NCI-H2171 (cell line): ENCODE measurements at places on chromosomes 2 and 18.
A peak's percentile ranks its signal among the peaks of the same experiment; 100 is the strongest.

GRCh38 chr2:38522754-38523349, 79.9 kb downstream of the HNRNPLL start:
- peak; percentile 87 for DNase-seq

DNA sequence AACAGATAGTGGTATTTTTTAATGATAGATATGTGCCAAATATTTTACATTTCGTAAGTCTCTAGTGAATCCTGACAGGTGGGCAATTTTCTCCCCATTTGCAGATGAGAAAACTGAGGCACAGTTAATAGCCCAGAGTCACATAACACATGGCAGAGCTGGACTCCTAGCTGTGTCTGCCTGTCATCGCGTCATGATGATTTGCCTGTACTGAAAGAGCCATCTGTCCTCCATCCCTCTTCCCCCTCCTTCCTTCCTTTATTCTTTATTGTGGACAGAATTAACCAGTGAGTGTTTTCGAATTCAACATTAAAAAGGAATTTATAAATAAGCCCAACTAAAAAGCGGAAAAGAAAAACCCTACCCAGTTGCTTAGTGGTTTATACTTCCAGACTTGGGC, 3.2 kb downstream of the DNAJB2 start:
- DNase-seq = no peak

GRCh38 chr18:70426818-70427217, 138.0 kb downstream of the SOCS6 start:
- DNase-seq = no peak

DNA sequence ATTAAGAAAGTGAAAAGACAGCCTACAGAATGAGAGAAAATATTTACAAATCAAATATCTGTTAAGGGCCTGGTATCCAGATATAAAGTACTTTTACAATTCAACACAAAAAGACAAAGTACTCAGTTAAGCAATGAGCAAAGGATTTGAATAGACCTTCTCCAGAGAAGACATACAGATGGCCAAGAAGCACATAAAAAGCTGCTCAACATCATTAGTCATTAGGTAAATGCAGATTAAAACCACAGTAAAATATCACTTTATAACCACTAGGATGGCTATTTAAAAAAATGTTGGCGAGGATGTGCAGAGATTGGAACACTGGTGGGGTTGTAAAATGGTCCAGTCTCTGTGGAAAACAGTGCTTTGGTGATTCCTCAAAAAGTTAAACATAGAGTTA, 38.9 kb downstream of the RAB31 start:
- no peak for DNase-seq

GRCh38 chr2:150681120-150681804, 193.8 kb upstream of the RND3 start:
- DNase-seq = no peak

DNA sequence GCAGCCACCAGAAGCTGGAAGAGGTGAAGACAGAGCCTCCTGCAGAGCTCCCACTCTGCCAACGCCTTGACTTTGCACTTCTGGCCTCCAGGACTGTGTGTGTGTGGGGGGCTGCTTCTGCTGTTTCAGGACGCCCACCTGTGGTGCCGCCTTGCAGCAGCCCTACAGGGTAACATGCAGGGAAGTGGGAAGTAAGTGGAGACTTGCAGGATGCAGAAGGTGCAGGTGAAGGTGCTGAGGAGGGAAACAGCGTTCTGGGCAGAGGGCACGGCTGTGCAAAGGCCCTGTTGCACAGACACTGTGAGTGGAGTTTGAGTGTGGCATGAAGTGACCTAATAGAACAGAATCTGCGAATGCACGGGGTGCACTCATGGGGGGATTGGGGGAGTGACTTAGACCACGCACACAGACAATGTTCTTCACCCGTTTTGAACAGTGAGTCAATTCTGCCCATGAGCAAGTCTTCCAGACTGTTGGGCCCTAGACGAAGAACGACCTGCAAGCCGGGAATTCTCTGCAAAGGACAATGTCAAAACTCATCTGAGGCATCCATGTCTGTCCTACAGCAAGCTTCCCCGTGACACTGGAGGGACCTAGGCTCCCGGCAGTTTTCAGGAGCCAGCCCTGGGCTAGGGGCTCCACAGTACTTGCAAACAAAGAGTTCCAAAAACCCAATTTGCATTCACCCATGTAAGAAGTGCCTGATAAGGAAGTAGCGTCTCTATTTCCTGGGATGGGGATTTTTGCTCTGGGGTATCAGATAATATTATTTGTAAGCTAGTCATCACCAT, 19.0 kb downstream of the MBP start:
- no peak for DNase-seq

- no peak for DNase-seq
These were observed 27.6 kb downstream of the NCK2 start for GRCh38 chr2:105772362-105772761.

DNA sequence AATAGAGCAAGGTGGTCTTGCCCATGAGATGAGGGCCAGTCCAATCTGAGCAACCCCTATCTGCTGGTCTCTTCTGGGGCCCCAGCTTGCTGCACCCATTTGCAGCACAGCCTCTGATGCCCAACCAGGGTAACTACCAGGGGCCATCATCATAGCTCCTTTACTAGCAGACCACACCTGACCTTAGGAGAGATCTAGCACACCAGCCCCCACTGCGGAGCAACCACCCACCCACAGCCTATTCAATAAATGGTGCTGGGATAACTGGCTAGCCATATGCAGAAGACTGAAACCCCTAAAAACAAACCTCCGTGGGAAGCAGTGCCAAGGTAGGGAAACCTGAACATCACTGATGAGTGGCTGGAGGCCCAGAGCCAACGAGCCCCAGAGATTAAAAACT, 196.1 kb upstream of the RBBP8 start:
- no peak for DNase-seq

DNA sequence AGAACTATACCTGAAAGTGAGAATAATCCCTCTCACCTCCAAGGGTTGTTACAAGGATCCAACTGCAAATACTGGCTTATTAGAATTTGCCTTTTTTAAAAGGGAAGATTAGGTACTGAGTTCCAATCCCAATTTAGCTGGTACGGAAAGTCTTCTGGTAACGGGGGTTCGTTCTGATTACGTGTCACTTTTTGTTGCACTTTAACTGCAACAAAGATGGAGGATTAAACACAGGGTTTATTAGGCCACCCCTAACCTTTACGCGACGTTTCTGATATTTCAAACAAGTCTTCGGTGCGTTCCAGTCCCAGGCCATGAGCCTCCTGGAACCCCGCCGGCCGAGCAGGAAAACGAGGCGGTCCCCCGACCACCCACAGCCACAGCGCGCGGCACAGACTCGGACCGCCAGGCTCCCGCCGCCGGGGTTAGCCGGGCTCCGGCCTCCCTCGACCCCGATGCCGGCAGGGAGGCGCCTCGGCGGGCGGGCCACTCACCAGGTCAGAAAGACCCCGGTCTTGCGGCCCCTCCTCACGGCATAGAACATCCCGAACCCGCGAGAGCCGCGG, 411 bp downstream of the RNASEH1 start:
- DNase-seq = no peak

DNA sequence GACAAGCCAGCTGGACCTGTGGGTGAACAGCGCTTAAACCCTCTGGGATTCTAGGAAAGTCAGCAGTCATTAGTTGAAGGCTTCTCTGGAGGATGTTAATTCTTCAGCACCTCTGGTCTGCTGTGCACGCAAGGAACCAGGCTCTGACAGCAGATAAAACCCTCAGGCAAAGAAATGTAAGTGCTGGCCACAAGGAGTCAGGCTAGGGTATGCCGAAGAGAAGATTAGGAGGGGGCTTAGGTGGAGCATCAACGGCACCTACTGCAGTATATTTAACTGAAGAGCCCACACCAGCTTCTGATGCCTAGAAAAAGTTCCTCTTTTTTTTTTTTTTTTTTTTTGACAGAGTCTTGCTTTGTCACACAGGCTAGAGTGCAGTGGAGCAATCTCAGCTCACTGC, 304.2 kb upstream of the MC4R start:
- peak; percentile 66 for DNase-seq

DNA sequence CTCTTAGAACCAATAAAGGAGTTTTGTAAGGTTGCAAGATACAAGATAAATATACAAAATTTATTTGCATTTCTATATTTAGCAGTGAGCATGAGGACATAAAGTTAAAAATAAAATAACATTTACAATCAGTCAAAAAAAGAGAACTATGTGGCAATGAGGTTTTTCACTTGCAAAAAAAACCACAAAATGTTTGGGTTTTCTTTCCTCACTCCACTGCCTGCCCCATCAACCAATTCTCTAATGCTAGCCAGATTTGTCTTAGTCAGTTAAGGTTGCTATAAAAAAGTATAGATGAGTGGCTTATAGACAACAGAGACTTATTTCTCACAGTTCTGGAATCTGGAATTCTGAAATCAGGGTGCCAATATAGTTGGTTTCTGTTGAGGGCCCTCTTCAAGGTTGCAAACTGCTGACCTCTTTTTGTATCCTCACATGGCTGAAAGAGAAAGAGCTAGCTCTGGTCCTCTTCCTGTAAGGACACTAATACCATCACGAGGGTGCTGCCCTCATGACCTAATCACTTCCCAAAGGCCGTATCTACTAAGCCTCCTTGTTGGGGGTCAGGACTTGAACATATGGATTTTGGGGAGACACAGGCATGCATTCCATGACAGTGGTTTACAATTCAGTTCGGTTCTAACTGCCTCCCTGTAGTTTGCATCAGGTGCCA, 566.2 kb downstream of the GALR1 start:
- no peak for DNase-seq

DNA sequence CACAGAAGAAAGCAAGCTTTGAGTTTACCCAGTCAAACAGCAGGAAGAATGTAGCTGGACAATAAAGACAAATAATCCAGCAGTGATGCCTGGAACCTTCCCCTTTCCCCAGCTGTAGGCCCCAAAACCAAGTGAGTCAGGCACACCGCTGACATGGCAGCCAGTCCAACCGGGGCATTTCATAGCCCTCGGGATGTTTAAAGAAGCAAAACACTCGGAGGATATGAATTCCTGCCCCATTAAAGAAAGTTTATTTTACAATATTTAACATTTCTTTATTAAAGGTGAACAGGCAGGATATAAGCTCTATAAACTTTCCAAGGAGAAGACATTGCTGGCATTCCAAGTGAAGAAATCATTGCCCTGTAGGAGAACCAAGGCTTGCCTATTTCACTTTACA, 507.6 kb upstream of the TNP1 start:
- no peak for DNase-seq

DNA sequence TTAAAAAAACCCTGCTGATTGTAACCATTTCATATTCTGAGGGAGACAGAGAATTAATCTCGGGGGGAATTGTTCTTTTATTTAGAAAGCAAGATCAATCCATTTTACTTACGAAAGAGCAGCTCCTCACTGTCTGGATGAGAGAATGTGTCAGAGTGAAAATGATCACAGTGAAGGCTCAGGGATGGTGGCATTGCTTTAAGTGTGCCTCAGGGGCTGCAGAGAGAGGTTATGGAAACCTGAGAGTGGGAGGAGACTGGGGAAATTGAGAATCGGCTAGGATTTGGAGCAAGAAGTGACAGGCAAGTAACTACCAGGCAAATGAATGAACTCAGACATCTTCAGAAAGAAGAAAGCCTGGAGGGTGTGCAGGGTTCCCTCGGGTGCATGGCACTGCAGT, 34.2 kb downstream of the MRPL35 start:
- DNase-seq = no peak

DNA sequence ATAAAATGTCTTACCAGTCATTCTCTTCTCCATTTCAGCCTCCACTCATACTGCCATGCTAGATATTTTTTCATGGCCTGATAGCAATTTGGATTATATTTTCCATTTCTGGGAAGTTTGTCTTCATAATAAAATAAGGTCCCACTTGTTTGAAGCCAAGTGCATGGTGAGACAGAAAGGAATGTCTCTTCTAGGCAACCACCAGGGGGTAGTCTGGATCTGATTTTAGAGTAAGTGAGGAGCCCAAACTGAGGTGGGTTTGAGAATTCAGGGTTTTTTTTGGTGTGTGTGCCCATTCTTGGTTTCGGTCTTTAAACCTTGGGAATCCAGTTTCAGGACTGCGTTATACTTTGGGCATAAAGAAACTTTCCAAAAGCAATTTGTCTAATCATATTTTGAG, 315.5 kb downstream of the RPRM start:
- peak; percentile 53 for DNase-seq

- DNase-seq = no peak
These were observed 24.6 kb downstream of the PTRHD1 start for GRCh38 chr2:24768601-24769000.

- no peak for DNase-seq
These were observed 218.2 kb downstream of the CDCA7 start for GRCh38 chr2:173572848-173573247.
